NCI-H774 (cell line): ENCODE measurements at places on chromosomes 16 and 17.

GRCh38 chr17:55577687-55578086 is 66.4 kb upstream of the SMIM36 start:
- DNase-seq, result no peak

- no peak for DNase-seq
Measured at GRCh38 chr17:21300601-21301571, 16.4 kb downstream of the MAP2K3 start.

- no peak for DNase-seq
Measured at GRCh38 chr16:81461243-81461642, 16.6 kb downstream of the CMIP start.

- no peak for DNase-seq
Measured at GRCh38 chr17:41650794-41651624, 26.6 kb upstream of the KRT17 start.

- no peak for DNase-seq
Measured at GRCh38 chr16:74760007-74760767, 14.4 kb downstream of the FA2H start.

GRCh38 chr17:45368651-45369050 is 51.8 kb upstream of the MAP3K14 start:
- DNase-seq, result no peak

- no peak for DNase-seq
Measured at GRCh38 chr17:6507535-6507934, 48.8 kb downstream of the PITPNM3 start.

- no peak for DNase-seq
Measured at GRCh38 chr17:79833744-79834564, 5.3 kb downstream of the CBX4 start.
